ENCODE measurements at places on chromosomes 2 and 18. TPM values are rescaled to one million over a fixed set of nuclear protein-coding genes. Genes with fewer than 3 reads are reported as not detected.

GRCh38 chr18:11119959-11120587 is 29.3 kb downstream of the PIEZO2 start:
- DNase-seq: no peak

DNA sequence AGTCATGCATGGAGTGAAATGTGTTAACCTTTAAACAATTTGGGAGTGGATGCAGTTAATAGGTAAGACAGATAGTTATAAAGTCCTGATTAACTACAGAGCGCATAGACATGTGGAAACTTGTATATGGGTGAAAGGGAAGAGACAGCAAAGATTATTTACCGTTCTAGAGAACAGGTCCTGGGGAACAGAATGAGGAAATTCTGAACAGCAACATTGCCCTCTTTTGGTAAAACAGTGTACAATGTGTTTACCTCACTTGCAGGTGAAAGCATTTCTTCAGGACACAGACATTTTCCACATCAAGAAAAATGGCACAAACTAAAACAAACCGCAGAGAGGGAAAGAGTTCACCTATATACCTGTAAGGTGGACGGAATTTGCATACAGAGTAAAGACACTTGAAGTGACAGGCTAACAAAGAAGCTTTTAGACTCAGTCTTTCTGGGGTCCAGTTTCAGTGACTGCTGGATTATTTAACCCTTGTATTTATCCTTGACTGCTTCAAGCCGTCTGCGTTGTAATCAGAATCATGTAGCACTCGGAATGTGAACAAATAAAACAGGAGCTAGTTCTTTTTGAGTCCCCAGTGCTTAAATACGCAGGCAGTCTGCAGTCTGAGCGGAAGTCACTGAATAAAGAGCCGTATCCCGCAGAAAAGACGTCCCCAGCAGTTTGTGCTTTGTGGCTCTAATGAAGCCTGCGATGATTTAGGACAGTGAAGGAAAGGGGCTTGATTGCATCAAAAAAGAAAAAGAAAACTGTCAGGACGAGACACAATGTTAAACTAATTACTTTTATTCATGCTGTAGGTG is 364.8 kb upstream of the GALNT5 start:
- no peak for DNase-seq

Gene RTP5
- polyA plus RNA-seq: not detected

GRCh38 chr2:60837123-60837522 is 44.3 kb upstream of the REL start:
- no peak for DNase-seq

- DNase-seq: no peak
Observed at GRCh38 chr2:100417711-100418124, 250 bp upstream of the CHST10 start.

Gene SP140L
- 11.4 TPM for polyA plus RNA-seq

Gene TXNDC9
- polyA plus RNA-seq: 59.7 TPM

DNA sequence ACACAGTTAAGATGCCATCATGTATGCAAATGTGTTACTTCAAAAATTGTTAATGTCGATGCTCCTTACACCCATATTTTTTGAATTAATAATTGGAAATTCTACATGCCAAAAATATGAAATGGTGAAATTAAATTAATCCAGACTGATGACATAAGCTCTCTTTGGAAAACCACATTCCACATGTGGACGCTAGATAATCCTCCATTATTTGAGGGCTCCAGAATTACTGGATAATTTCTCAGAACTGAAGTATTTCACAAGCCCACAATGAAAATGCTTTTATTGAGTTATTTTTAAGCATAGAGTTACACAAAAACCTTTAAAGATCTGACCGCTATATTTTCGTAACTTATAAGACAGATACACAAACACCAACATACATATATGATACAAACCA is 47.8 kb downstream of the FARSB start:
- no peak for DNase-seq

Gene FSIP2
- 0.48 TPM for polyA plus RNA-seq

DNA sequence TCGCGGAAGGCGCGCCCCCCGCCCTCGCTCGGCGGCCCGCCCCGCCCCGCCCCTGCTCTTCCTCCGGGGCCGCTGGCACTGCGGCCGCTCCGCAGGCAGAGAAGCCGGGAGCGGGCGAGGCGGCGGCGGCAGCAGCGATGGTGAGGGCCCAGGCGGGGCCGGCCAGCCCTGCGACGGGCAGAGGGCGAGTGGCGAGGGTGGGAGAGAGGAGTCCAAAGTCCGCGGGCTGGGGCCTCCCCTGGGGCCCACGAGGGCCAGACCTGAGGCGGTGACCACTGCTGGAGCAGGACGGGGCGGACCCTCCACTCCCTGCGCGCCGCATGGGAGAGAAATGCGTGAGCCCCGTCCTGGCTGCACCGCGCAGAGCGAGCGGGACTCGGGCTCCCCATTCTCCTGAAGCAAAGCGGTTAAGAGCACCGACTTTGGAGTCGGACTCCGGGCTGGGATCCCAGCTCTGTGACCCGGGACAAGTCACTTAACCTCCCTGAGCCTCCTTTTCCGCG is at the start of gene VAMP5:
Gene VAMP5 (plus strand): TSS at position 78 of the 503 bp plus-strand sequence. CDS start 60 bp downstream, at position 138.
- no peak for DNase-seq

Data from AG04450 (cell line).